ENCODE measurements at places on chromosomes 5 and 9.

DNA sequence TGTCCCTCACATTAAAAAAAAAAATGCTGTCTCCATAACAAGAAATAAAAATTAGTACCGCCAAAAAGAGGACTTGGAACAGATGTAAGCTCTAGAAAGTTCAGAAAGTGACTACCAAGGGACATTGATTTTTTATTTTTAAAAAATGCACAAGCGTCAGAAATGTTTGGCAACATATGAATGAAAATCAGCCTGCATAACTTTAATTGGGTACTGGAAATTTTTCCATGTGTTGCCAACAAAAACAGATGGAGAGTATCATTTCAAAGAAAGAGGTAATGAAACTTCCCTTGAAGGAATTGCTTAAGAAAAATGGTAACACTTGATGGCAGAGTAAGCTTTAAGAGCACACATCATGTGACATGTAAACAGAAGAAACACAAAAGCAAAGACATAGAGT, 47.2 kb downstream of the OR2K2 start:
- no peak for DNase-seq

DNA sequence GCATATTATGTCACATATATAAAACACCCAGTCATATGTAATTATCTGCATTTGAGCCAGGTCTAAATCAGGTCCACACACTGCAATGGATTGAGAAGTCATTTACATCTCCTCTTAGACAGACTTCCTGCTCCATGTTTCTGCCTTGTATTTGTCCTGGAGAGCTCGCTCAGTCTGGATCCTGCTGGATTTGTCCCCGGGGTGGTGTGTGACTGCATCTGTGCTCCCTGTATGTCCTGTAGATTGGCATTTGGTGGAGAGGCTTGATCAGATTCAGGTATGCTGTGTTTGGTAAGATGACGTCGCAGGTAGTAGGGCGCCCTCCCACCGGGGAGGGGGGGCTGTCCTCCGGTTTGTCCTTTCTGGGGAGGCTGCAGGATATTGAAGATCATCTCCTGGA, 33.6 kb upstream of the IER5L start:
- DNase-seq: no peak

DNA sequence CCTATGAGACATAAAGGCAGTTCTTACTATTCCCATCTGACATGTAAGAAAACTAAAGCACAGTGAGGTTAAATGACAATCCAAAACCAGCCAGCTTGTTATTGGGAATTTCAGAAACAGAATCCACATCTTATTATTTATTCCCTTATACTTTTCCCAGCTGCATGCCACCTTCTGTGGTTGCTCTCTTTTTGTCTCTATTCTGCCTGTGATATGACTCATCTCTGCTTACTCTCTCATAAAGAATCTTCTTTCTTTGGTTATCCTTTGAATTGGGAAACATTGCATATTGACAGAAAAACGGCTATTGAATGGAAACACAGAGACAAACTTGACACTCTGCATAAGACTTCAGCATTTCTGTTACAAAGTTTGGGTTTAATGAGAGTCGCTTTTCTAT, 183.2 kb downstream of the TLR4 start:
- no peak for DNase-seq

DNA sequence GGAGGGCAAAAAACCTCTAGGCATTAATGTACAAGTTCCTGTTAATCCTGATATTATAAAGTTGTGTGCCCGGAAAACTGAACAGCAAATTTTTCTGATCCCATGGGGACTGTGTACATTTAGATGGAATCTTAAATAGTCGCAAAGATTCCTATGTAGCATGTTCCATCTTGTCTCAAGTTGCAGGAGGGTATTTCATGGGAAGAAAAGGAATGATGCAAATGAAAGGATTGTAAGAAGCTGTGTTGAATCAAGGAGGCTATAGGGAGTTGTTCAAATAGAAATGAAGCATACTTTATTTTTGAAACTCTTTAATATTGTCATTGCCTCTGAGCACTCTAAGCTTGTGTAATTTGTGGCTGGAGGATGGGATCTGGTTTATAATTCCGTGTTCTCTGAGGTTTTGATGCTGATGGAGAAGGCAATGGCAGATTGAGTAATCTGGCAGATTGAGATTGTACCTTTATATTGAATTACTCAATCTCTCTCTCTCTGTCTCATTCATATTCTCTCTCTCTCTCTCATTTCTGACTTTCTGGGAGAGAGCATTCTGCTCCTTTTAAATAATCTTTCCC, 288.5 kb downstream of the OSTF1 start:
- DNase-seq: no peak

Data from suprapubic skin (tissue), 4 donors.